ENCODE measurements at places on chromosomes 16 and 17.

- DNase-seq, result no peak
These were observed 33.5 kb upstream of the SREBF1 start for GRCh38 chr17:17870247-17870646.

GRCh38 chr17:42835732-42836131 is 2.5 kb downstream of the PSME3 start:
- no peak for DNase-seq

GRCh38 chr17:51427856-51428255 is 167.5 kb downstream of the UTP18 start:
- no peak for DNase-seq

GRCh38 chr17:34733333-34733732 is 154.0 kb downstream of the TMEM132E start:
- DNase-seq, result no peak

DNA sequence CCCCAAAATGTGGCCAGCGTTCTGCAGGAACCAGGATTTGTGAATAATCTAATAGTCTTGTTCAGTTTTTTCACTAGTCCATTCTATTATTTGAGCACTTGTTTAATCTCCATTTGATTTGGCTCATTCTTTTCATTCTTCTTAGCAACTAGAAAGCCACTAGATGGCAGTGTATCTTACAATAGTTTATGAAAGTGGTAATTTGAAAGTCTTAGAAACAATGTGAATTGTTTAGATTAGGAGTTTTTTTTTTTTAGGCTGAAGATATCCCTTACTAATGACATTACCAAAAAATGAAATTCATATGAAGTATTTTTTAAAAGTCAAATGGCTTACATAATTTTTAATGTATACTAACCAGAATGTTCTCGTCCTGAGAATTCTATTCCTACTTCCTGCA is 6.7 kb downstream of the ERI2 start:
- DNase-seq, result no peak

DNA sequence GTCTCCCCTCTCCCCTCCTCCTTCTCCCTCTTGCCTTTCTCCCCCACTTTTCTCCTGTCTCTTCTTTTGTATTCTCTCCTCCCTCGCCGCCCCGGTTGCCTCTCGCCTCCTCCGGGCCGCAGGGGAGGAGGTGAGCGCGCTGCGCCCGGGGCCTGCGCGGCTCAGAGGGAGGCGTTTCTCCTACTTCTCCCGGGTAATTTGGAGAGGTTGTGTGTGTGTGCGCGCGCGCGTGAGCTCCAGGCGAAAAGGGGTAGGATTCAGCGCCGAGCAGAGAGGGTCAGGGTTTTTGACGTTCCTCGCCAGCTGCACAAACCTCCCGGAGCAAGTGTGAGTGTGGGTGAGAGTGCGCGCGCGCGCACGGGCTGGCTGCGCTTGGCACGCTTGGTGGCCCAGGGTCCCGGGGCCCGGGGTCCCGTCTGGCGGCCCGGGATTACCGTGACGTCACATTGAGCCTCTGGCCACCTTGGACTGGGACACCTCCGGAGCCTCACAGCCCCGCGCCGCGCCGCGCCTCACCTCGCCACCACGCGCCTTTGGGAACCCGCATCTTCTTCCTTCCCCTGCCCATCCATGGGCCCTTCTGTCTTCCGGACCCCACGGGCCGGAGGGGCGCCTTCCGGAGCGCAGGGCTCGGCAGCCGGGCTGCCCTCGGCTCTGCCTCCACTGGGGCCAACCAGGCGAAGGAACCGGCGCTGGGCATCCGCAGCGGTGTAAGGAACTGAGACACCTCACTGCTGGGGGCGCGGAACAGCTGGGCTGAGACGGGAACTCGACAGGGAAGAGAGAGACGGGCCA is 479 bp downstream of the IRX6 start:
- no peak for DNase-seq

- no peak for DNase-seq
These were observed 9.7 kb downstream of the CDRT4 start for GRCh38 chr17:15457723-15458094.

DNA sequence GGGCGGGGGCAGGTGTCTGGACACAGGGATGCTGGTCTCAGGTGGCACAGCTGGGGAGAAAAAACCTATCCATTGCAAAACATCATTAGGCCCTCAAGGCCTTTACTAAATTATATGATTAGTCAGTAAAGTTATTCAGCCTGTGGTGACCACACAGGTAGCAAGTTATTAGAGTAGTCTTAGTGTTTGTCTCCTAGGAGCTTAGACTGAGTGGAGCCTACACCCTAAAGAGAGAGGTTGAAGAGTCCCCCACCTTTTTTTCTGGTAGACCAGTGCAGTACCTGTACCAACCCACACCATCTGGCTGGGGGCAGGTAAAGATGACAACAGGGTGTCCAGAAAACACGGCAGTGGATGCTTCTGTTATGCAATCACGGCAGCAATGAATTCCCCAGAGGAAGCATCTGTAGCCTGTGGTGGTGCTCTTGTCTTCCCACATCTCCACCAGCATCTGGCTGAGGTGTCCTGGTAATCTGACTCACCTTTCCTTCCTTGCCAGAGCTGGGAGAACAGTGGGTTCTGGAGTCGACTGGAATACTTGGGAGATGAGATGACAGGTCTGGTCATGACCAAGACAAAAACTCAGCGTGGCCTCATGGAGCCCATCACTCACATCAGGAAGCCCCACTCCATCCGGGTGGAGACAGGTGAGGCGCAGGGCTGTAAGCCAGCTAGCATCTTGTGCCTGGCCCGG is 11.0 kb downstream of the MYCBPAP start:
- DNase-seq, result no peak

DNA sequence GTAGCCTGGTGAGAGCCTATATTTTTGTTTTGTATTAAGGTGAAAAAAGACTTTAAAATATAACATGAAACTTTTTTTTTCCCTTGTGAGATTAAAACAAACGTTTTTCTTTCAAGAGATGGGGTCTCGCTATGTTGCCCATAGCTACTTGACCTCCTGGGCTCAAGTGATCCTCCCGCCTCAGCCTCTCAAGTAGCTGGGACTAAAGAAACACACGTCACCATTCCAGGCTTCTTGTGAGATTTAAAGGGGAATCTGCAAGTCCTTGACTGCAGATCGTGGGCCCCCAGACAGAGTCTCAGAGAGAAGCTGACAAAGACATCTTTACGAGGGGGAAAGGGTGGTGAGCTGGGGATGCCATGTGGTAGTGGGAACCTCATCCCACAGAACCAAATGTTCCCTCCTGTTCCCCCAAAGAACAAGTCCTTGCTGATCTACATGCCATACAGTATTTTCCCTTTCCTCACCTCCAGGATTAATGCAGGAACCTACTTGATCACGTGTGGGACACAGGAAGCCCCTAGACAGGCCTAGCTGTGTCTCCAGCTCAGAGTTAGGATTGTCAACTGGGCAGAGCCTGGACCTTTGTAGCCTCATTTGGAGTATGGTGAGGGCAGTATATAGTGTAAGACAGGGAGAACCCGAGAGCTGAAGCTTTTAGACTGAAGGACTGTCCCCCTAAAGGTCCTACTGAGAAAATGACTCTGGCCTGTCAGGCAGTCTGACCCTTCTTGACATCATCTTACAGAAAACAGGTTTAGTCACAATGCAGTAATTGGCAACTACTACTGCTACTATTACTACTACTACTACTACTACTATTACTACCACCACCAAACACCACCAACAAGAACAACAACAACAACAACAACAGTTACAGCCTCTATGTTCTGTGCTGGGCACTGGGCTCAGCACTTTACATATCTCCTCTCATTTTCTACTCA is 4.1 kb downstream of the MAP3K14 start:
- no peak for DNase-seq

GRCh38 chr16:46844771-46845170 is 13.8 kb upstream of the C16orf87 start:
- no peak for DNase-seq

DNA sequence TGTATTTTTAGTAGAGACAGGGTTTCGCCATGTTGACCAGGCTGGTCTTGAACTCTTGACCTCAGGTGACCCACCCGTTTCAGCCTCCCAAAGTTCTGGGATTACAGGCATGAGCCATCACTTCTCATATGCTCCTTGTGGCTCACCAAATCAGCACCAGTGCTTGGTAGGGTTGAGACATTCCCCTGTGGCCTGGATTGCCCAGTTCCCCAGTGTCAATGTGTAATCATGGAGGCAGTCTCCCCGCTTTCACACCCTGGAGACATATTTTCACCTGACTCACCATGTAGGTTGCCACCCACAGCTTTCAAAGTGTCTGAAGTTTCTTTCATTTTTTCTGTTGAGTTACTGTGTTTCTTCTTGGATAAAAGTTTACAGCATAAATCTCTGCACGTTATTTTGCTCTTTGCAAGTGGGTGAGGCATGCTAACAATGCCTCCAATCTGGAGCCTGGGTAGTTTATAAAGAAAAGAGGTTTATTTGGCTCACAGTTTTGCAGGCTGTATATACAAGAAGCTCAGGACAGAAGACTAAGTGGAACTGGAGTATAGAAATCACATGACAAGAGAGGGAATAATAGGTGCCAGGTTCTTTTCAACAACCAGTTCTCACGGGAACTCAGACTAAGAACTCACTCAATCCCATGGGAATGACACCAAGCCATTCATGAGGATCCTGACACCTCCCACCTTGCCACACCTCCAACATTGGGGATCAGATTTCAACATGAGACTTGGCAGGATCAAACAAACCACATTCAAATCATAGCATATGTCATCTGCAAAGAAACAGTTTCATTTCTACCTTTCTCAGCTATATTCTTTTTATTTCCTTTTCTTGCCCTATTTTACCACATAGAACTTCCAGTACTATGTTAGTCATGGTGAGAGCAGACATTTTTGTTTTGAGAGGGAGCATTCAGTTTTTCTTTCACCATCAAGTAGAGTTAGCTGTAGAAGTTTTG is 113.2 kb downstream of the PHKB start:
- no peak for DNase-seq

DNA sequence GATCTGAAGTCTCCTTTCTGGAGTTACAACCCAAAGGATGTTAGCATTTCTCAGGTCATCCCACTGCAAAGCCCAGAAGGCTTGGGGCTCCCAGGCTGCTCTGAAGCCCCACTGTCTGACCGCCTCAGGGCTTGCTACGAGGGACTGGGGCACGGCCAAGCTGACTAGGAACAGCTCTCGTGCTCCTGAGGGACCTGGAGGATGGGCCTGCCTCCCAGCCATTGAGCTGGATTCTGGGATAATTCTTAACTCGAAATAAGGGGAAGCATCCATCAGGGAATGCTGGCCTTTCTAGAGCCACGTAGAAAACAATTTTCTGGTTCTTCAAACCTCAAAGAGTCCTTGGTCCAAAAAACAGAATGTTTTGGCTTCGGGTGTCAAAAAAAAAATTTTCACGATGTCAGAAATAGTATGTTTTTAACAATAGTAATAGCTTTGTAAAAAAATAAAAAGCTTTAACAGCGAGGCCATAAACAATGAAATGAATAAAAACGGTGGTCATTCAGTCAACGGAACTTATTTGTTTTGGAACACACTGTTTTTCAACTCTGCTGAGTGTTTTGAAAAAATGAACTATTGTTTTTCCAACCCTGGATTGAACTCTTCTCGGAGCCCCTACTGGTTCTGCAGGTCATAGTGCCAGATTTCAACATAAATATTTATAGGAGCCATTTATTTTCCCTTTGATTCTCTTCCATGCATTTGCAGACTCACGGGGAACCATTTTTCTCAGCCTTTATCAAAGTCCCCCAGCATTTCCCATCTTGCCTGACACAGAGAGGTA is 16.4 kb upstream of the HERPUD1 start:
- DNase-seq, result no peak

DNA sequence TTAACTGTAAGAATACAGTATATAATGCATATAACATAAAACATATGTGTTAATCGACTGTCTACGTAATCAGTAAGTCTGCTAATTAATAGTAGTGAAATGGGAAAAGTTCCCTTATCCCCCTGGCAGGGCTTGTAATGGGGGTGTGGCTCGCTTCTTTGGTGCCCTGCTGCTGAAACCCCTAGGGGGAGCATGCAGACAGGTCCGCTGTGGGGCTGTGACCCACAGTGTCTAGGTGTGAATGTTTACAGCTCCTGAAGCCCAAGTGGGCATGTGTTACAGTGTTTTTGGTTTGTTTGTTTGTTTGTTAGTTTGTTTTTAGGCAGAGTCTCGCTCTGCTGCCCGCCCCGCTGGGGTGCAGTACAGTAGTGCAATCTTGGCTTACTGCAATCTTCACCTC is 495.7 kb downstream of the SHISA9 start:
- no peak for DNase-seq

GRCh38 chr17:60577147-60577915 is 22.7 kb upstream of the PPM1D start:
- DNase-seq, result no peak

DNA sequence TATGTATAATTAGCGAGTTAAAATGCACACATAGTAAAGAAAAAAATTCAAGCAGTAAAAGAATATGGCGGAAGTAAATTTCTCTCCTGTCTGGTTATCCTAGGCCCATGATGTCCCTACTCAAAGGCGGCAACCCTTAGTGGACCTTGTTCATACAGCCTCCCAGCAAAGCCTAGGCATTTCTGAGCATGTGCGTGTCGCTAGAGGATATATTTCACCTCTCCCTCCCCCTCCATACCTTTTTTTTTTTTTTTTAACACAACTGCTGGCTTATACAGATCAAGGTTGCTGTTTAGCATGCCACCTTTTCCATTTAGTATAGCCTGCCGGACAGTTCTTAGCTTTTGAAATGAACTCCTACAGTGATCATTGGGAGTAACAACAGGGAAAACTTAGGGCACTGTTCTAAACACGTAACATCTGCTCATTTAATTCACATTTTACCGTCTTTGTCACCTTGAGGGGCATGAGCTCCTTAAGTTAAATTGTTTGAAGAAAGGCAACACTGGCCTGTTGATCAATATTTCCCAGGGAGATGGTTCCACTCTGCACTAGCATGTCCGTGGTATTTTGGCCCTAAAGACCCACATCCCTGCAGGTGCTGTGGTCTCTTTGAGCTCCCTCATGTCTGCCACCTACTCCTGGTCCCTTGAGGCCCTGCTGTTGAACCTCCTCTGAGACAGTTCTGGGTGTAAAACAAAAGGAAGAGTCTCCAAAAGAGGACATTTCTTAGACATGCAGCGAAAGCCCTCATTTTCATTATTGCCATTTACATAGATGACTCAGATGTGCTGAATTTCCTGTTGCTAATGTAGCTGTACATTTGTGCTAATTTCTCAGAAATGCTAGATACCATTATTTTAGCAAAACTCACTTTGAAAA is 4.1 kb upstream of the TNFRSF13B start:
- no peak for DNase-seq

GRCh38 chr16:9932000-9932399 is 250.2 kb downstream of the GRIN2A start:
- DNase-seq, result no peak

GRCh38 chr17:78121801-78122215 is 6.7 kb downstream of the TMC6 start:
- no peak for DNase-seq

- no peak for DNase-seq
These were observed 65.8 kb downstream of the WSCD1 start for GRCh38 chr17:6135996-6136395.

- no peak for DNase-seq
These were observed 102.6 kb upstream of the HS3ST3A1 start for GRCh38 chr17:13704333-13704732.

GRCh38 chr17:3892095-3892998 is 506 bp downstream of the CAMKK1 start:
- peak; percentile 38 for DNase-seq

- DNase-seq, result no peak
These were observed 9.1 kb downstream of the ERAL1 start for GRCh38 chr17:28863953-28864352.

GRCh38 chr16:89060207-89060794 is 33.4 kb upstream of the ACSF3 start:
- no peak for DNase-seq

- DNase-seq, result no peak
These were observed at the start of gene LDHD for GRCh38 chr16:75116081-75116910. Gene LDHD (minus strand): TSS chr16:75116780. CDS start chr16:75116720, 60 bp downstream.

Data from stimulated activated CD8-positive, alpha-beta memory T cell treated with anti-CD3 and anti-CD28 coated beads, Interleukin-7, amount 100 ng/mL, for 1 hour (primary cell).